Cardiac muscle cell (in vitro differentiated cells and primary cell): ENCODE measurements at places on chromosomes 3 and 15. TPM values are rescaled to one million over a fixed set of nuclear protein-coding genes. Genes with fewer than 3 reads are reported as not detected.

- DNase-seq, result no peak
- H3K4me1 ChIP-seq, result no peaks in the 10 kb centered on the region
- no peak overlapping the region for H3K4me3 ChIP-seq
- no peaks in the 10 kb centered on the region for H3K36me3 ChIP-seq
- peaks cover 16% of the 10 kb centered on the region for H3K27me3 ChIP-seq
Observed at GRCh38 chr3:183551930-183552329, 3.6 kb downstream of the KLHL6 start.

- H3K27me3 ChIP-seq, result no peaks in the 10 kb centered on the region
- peaks cover 30% of the 10 kb centered on the region for H3K4me1 ChIP-seq
- no peak for DNase-seq
- H3K27ac ChIP-seq, result no peak overlapping the region
- H3K4me3 ChIP-seq, result no peak overlapping the region
Observed at GRCh38 chr15:83769411-83769999, 115.6 kb downstream of the ADAMTSL3 start.

DNA sequence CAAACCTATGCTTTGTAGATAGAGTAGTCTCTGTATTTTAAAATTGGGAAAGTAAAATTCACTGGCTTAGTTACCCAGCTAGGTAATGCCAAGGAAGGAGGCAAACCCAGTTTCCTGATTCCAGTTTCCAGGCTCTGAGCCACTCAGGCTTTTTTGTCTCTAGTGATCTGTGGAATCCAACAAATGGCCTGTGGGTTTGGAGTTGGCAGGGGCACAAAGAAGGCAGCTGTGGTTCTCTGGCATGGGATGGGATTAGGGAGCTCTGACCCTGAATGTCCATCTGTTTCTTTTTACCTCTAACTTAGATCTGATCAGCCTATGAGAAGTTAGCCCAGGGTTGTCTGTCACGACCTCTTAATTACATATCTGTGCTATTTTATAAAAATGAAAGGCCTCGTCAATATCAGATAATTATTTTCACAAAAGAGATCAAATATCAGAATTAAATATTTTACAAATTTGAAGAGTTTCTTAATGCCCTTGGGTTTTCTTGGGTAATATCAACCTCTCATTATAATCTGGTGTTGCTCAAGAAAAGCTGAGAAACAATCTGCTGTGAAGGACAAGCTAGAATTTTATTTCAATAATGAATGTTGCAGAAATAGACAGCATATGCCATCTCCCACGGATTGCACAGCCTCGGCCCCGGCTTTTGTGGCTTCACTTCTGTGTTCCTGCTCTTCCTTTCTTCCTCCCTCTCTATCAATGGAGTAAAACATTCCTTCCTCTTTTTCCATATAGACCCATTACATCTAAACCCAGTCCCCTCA lies 63.7 kb upstream of the DAZL start:
- no peak overlapping the region for H3K4me3 ChIP-seq
- H3K27me3 ChIP-seq, result no peaks in the 10 kb centered on the region
- H3K27ac ChIP-seq, result no peak overlapping the region
- H3K36me3 ChIP-seq, result no peaks in the 10 kb centered on the region
- DNase-seq, result no peak

DNA sequence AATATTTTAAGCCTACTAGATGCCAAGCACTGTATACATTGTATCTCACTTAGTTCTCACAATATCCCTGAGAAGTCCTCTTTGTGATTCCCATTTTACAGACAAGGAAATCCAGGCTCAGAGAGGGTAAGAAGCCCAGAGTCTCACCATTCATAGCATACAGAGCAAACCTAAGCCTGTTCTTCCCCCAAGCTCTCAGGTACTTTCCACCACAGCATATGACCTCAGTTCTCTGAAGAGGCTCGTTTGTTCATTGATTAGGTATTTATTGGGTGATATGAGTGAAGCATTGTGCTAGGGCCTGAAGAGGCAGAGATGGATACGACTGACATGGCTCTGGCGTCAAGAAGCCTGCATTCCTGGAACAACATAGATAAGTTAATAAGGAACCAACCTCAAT lies 310.9 kb upstream of the UMPS start:
- no peaks in the 10 kb centered on the region for H3K4me1 ChIP-seq
- no peak for DNase-seq
- H3K27me3 ChIP-seq, result peaks cover 3% of the 10 kb centered on the region
- no peaks in the 10 kb centered on the region for H3K36me3 ChIP-seq
- no peak overlapping the region for H3K4me3 ChIP-seq

DNA sequence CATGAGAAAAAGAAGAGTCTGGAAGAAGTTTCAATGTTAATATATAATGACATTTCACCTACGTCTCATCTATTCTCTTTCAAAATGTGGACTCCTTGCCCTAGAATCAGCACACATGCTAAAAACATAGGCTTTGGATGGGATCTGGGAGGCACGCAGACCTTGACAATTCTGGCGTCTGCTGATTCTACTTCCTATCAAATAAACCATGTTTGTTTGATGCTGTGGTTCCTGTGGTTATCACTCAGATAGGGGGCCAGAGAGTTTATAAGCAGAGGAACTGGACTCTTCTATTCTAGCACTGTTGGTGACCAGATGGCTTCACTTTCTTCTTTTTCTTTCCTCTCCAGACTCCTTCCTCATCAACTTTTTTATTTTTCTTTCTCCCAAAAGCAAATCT lies 336.8 kb downstream of the DIPK2A start:
- H3K27me3 ChIP-seq, result no peaks in the 10 kb centered on the region
- no peak overlapping the region for H3K4me3 ChIP-seq
- DNase-seq, result no peak
- H3K4me1 ChIP-seq, result no peaks in the 10 kb centered on the region

- H3K27ac ChIP-seq, result no peak overlapping the region
- H3K27me3 ChIP-seq, result no peaks in the 10 kb centered on the region
- H3K36me3 ChIP-seq, result no peaks in the 10 kb centered on the region
- no peak overlapping the region for H3K4me3 ChIP-seq
- peak; percentile 87 for DNase-seq
Observed at GRCh38 chr3:111967651-111968274, 11.1 kb upstream of the ABHD10 start.

- H3K4me3 ChIP-seq, result no peak overlapping the region
- peak; percentile 24 for DNase-seq
- no peaks in the 10 kb centered on the region for H3K27me3 ChIP-seq
- no peaks in the 10 kb centered on the region for H3K4me1 ChIP-seq
Observed at GRCh38 chr15:59741274-59741906, 52.3 kb upstream of the BNIP2 start.

FANCD2OS gene
- not detected in 2 replicates for total RNA-seq

ERICH6 gene
- total RNA-seq, result 0.18 TPM in 1 of 2 replicates, not detected in the other

DZIP1L gene
- 28.2 and 81.3 TPM in 2 replicates for total RNA-seq
